ENCODE measurements at places on chromosomes 7 and 10.

GRCh38 chr10:132065491-132066105, at the start of gene JAKMIP3:
Gene JAKMIP3, plus strand, starts transcription at chr10:132065946. Its CDS starts 38,863 bp downstream, at chr10:132104809.
- no peak for DNase-seq

DNA sequence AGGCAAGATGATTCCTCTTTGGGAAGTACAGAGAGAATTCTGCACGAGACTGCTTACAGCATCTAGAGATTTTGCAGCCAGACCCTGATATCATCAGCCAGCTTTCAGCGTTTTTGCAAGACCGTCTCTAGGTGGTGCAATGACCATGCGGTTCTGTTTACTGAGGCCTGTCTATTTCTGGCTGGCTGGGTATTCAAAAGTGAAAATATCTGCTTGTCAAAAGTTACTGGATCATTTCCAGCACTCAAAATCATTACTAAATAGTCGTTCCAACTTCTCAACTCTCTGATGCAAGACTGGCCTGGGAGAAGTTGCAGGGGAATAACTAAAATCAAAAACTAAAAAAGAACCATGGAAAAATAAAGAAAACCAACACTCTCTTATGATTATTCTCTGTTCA, 240.1 kb downstream of the ELMO1 start:
- peak; percentile 21 for DNase-seq

DNA sequence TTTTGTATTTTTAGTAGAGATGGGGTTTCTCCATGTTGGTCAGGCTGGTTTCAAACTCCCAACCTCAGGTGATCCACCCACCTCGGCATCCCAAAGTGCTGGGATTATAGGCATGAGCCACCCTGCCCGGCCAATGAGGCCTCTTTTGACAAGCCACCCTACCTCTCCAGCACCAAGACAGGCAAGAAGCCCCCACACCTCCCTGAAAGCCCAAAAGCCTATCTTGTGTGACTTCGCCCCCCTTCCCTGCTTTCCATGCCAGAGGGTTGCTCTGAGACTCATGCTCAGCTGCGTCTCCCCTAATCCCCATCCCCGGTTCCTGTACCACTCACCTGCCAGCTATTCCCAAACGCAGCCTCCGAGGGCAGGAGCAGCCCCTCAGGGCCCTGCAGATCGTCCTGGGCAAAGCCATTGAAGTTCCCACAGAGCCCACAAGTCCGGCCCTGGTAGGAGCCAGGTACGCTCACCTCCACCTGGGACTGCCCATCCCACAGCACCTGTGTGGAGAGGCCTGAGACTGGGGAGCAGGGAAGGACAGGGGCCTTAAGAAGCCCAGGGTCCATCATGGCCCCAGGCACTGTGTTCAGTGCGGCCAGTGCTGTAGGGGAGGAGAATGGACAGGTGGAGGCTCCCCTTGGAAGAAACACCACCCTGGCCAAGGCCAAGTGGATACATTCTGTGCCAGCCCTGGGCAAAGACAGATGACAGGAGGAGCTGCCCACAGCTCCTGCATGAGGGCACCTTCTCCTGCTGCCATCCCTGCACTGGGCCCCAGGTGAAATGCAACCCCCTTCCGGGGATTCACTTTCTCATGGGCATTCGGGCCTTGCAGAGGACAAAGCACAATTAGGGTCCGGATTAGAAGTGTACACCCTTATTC, 15.8 kb downstream of the ATP6V1F start:
- DNase-seq: no peak

DNA sequence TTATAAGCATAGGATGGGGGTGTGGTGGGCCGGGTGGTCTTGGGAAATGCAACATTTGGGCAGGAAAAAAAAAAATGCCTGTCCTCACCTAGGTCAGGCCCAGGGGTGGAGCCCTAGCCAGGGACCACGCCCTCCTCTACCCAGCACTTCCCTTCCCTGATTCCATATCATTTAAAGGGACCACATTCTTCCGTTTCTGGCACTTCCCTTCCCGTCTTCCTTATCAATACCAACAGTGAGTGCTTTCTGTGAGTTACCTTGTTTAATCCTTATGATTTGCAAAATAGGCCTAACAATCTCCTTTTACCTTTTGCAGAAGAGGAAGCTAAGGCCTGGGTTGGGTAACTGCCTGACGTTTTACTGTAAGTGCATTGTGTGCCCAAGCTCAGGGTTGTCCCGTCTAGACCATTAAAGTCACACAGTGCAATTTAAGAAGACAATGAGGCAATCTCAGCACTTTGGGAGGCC, 16.7 kb upstream of the C10orf95 start:
- no peak for DNase-seq

DNA sequence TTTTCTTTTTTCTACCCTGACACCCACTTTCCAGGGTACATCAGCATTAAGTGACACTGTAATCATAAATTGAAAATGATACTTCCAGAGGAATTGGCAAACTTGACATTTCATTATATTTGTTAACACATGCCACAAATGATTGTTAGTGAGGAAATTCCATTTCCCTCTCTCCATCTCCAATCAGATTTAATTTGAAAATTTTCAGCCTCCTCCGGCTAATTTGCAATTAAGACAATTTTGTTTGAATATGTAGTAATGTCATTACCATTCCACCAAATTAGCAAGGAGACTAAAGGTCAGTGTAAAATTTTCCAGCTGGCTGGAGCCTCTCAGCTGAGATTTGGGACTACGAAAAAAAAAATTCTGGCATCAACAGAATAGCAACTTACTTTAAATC, 242.7 kb downstream of the FOXP2 start:
- no peak for DNase-seq

DNA sequence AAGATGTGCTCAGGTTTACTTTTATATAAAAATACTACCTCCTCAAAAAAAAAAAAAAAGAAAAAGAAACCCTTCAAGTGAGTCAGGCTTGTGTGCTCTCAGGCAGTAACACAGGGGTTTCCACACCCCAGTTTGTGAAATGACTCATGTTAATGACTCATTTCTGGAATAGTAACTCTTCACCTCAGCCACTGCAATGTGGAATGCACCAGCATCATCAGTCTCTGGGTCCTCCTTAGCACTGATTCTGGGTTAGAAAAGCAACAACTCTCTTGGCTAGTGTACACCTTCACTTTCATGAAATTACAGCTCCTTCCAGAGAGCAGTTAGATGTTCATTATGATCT, 110.6 kb downstream of the EMX2 start:
- DNase-seq: peak; percentile 5

DNA sequence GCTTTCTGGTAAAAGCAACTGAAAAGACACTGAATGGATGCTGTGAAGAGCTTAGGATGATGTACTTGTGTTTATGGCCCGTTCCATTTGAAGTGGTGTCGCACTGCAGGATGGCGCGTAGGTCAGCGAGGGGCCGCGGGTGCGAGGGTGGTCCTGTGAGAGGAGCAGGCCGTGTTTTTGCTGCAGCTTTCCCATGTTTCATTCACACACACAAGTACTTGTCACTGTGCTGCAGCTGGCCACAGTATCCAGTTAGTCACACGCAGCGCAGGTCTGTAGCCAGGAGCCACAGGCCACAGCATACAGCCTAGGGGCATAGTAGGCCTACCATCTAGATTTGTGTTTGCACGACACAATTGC, 23.2 kb downstream of the WIPI2 start:
- DNase-seq: no peak

DNA sequence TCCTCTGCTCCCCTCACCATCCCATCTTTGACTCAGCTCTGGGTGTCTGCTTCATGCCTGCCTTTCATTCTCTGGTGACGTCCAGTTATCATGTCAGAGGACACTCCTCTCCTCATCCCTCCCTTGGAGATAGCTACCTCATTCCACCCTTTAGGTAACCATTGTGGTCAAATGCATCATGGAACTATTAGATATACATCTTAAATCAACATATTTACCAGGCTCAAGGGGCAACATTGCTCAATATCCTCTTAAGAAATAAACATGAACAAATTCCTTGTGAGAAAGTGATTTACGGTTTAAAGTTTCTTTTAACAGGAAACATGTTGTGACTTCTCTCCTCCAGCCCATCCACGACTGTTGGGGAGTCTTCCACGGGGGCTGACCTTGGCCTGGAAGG, 511.6 kb upstream of the IGFBP3 start:
- no peak for DNase-seq

DNA sequence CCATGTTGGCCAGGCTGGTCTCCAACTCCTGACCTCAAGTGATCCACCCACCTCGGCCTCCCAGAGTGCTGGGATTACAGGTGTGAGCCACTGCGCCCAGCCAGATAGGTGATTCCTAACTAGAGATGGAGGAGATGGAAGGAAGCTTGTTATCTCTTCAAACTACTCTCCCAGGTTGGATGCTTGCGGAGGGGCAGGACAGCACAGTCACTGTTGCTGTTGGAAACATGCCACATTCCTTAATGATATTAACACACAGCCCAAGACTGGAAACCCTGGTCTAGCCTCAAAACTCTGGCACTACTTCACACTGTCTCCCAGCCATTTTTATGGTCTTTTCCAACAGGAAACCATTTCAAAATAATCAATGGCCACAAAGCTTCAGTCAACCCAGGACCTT, 468.8 kb upstream of the NRP1 start:
- no peak for DNase-seq

DNA sequence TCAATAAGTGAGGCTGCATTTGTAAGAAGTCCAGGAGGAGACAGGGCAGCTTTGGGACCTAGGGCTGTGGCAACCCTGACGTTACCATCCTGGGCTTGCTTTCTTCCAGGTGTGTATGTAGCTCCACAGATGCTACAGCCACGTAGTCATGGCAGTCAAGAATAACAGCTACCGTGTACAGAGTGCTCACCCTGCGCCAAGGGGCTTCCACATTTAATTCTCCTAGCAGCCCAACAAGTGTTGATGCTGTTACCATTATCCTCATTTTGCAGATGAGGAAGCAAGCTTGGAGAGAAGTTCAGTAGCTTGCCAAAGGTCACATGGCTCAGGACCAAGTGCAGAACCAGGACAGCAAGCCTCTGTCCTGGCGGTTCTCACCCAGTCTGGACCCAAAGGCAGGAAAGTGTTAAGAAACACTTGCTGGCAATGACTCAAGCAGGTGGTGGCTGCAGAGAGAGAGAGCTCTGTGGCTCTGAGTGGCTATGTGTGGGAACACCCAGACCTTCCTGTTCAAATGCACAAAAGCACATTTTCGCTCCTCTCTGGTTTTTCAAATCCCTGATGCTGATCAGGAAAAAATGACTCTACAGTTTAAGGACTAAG, 89.8 kb downstream of the CREM start:
- no peak for DNase-seq

DNA sequence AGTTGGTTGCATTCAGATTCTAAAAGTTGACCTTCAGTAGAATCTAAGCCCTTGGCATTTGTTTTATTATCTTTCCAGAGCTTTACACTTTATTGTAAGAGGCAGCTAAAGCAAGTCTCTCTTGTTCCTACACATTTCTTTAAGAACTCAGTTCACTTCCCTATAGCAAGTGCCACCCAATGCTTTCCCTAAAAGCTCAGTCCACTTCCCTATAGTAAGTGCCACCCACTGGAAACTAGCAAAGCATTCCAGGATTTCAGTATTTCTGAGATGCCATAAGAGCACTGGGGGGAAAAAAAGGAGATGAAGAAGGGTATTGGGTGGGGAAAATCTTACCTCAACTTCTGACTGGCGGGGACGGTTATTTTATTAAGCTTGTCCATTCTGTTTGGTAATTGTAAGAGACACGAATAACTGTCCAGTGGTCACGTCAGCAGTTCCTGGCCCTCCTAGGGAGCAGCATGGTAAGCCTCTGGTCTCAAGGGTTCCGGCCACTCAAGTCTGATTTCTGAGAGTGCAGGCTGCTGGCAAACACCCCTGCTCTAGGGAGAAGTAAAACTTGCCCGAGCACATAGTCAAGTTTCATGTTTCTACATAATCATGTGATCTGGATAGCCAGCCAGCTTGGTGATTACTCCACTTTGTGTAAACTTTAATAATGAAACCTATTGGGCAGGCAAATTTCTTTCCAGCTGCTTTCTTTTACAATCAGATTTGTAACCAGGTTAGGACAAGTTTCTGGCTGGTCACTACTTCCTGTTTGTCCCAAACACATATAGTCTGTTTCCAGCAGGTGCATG, at the start of gene BLNK:
BLNK (minus strand) TSS at position 554 of the 800 bp plus-strand sequence; CDS start at position 383, 171 bp downstream.
- peak; percentile 72 for DNase-seq

- DNase-seq: no peak
Observed at GRCh38 chr10:101817337-101818118, 716 bp downstream of the OGA start.

GRCh38 chr7:117492649-117493048, 12.8 kb downstream of the CFTR start:
- no peak for DNase-seq

DNA sequence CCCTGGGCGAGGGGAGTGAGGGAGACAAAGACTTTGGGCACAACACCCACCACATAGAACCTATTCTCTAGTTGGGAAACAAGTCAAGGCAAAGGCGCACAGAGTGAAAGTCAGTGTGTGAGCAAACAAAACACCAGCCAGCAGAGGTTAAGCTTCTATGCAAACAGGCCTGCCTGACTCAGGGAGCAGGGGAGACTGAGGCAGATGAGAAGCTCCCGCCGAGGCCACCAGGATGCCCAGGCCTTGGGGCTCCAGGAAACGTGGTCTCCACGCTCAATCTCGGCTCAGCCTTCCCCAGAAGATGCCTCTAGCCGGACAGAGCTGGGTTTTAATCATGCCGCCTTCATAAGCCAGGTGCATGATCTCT, 74.1 kb upstream of the KCNMA1 start:
- no peak for DNase-seq

DNA sequence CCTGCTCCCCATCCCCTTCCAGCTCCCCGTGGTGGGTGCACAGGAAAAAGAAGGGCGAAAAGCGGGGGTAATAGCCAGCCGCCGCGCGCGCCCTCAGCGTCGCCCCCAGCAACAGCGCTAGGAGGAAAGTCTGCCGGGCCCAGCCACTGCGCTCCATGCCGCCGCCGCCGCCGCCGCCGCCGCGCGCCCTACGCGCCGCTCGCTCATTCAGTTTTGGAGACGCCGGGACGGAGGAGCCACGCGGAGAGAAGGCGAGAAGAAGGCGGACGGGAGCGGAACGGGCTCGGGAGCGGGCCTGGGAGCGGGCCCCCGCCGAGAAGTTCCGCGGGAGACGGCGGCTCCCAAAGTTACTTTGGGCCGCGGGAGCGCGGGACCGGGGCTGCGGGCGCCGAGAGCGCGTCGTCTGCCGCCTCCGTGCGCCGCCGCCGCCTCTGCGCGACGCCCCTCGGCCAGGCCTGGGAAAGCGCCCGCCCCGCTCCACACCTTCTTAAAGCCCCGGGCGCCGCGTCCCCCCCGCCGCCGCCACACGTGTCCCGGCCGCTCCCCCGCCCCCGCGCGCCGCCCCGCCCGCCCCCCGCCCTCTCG, at the start of gene RELN:
RELN (minus strand) TSS at position 459 of the 585 bp plus-strand sequence; CDS start at position 157, 302 bp downstream.
- peak; percentile 12 for DNase-seq

GRCh38 chr10:31073211-31073610, 41.5 kb upstream of the ZNF438 start:
- DNase-seq: no peak

DNA sequence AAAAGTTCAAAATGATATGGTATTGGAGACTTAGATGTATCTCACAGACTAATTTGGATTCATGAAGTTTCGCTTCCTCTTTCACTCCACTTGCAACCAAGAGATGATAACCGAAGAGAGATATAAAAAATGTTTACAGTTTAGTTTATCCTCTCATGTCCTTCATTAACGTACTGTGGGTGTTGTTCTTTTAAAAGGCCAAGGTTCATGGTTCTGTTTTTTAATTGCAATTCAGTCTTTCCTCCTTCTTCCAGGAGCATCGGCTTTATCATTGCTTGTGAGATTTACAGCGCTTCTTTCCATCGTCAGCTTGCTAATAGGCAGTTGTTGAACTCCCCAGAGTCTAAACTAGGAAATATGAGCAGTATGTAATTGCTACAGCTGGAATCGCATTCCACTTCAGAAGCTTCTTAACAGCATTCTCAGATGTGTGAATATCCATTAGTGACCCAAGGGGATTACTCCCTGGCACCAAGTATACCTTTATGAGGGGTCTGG, 75.9 kb upstream of the HGF start:
- no peak for DNase-seq

- DNase-seq: no peak
Observed at GRCh38 chr7:101162551-101163278, 2.7 kb downstream of the VGF start.
